ENCODE measurements at places on chromosomes 12 and 14.
A peak's percentile ranks its signal among the peaks of the same experiment; 100 is the strongest.

DNA sequence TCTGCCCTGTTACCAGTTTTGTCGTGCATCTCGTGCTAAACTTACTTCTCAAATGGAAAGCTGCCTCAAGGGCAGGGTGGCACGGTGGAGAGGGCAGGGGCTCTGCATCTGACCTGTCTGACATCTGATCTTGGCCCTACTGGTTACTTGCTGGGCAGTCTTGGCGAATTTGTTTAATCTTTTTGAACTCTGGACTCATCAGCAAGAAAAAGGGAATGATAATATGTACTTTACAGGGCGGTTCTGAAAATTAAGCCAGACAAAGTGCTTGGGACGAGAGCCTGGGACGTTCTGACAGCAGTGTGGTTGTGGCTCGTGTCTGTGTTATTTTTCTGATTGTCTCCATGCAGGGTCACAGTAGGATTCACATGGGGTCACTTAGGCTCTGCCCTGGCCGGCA lies 659.3 kb downstream of the VRK1 start:
- no peak for DNase-seq

DNA sequence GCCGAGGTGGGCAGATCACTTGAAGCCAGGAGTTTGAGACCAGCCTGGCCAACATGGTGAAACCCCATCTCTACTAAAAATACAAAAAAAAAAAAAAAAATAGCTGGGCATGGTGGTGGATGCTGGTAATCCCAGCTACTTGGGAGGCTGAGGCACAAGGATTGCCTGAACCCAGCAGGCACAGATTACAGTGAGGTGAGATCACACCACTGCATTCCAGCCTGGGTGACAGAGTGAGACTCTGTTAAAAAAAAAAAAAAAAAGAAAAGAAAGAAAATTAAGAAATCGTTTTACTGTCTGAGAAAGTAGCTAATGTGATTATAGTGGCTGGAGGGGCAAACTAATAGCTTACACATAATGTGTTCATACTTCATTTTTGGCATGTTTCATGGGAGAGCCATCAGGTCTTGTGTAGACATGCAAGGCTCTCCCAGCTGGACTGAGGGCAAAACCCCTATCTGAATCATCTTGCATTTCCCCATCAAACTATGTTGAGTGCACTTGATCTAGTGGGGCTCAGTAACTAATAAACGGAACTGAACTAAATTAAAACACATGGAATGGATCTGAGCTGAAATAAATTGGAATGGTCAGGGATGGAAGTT lies 16.2 kb downstream of the KIF21A start:
- no peak for DNase-seq

- no peak for DNase-seq
These were observed 278.6 kb downstream of the DUSP6 start for GRCh38 chr12:89073659-89074058.

DNA sequence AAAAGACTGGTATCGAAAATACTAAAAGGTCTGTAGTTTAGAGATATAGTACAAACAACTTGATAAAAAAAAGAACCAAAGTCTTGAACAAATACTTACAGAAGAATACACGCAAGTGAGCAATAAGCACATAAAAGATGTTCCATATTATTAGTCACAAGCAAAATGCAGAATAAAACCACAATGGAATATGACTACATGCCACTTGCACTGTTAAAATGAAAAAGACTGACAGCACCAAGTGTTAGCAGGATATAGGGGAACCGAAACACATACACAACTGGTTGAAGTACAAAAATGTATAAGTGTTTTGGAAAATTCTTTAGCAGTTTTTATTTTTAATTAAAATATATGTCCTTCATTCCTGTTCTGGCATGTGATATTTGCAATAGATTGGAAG lies 3.6 kb downstream of the CLEC2A start:
- DNase-seq, result no peak

GRCh38 chr14:68621400-68622365 lies 171.2 kb downstream of the ZFP36L1 start:
- DNase-seq, result no peak

GRCh38 chr12:31214626-31215517 lies 111.1 kb downstream of the SINHCAF start:
- DNase-seq, result no peak

DNA sequence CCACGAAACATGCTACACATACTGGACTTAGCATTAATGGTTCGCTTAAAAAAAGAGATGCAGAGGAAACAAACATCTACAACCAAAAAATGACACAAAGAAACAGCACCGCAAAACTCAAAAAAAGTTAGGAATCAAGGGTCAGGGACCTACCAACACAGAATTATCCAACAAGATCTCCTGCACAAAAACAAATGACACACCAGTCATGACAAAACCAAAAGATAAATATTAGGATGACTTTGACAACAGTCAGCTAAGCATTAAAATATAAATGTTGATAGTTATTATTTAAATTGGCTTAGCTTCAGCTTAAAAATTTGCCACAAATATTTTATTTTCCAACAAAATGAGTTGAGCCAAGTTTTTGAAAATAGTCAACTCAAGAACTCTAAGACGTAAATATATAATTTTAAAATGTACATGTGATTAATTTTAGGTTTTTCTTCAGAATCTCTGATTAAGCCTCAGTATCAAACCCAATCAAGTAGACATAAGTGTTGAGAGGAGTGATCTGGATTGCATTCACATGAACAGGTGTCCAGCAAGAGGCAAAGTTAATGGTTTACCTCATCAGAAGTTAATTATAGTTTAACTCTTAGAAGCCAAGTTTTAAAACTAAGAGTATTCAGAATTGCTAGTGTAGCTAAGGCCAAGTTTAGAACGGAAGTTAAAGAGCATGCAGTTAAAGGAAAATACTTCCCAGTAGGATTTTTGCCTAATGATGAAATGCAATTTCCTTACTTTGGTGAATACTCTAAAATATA lies 79.9 kb downstream of the HEATR5A start:
- no peak for DNase-seq

DNA sequence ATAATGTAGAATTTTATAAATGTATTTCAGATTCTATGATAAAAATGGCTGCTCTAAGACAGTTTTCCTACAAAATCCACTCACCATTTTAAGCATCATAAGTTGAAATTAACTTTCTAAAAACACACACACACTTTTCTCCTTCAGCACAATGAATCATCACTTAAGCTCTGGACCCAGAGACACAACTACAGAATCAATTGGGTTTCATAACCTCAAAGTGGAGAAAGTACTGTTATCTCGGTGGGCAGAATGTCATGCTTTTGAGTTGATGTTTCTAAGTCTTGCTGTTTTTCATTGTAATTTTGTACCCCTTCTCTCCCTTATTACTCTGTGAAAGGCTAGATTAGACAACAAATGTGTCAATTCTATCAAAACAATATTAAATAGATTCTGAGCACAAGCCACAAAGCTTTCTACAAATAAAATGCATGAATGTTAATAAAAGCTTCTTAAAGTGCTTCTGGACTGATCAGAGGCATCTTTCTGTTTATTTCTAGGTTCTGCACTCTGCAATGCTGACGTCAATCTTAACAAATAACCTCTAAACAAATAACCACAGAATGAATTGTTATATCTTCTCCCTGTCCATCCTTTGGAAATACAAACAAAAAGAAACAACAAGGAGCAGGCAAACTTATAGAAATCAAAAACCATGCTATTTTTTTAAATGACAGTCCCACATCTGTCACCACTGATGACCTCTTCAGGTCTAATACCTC lies 8.2 kb downstream of the IPO8 start:
- DNase-seq, result no peak

GRCh38 chr14:54698966-54699530 lies 132.1 kb downstream of the SAMD4A start:
- DNase-seq, result no peak

DNA sequence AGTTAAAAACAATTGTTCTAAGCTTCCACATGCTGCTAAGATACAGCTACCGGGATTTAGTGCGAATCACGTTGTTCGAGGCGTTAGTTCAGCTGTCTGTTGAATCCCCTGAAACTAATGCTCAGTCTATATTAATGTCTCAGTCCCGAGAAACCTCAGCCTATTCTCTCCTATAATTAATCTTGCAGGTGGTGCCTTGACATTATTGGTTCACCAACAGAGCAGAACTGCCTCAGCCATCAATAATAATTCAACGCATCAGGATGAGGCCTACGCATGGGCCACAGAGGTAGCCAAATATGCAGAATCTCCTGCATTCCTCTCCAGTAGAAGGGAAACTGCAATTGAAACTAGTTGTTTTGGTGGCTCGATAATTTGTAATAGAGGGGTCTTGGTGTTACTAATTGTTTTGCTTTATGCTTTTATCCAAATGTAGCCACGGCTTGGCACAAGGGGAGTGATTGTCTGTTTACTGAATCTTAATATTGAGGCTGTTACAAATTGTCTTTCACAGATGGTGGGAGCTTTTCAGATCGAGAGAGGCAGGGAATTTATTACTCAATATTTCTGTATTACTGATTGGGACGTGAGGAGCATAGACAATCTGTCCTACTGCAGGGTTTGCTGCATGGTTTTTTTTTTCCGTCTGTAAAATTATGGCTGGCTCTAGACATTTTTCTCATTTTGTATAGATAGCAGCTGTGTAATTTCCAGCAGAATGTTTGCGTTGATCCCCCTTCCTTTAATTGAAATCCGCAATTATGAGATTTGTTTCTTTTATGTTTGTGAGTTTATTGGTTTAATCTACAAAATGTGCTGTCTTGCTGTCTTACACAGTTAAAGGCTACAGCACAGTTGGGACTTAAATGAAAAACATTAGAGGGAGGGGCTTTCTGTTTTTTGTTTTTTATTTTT lies 1036.5 kb upstream of the NOVA1 start:
- no peak for DNase-seq

DNA sequence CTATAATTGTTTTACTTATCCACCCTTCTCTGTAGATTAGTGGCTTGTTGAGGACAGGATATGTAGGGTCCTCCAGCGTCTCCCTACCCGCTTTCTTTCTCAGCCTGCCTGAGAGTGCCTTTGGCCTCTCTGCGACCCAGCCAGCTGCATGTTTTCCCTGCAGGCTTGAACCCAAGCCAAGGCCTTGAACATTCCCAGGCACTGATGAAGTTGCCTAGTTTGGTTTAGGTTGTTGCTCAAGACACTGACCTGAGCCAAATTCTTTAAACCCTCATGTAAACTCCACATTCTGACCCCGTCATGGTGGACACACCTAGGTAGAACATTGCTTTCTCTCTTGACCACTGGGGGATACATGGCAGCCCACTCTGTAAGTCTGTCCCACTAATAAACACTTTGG lies 33.4 kb upstream of the TXNRD1 start:
- DNase-seq, result peak; percentile 82

DNA sequence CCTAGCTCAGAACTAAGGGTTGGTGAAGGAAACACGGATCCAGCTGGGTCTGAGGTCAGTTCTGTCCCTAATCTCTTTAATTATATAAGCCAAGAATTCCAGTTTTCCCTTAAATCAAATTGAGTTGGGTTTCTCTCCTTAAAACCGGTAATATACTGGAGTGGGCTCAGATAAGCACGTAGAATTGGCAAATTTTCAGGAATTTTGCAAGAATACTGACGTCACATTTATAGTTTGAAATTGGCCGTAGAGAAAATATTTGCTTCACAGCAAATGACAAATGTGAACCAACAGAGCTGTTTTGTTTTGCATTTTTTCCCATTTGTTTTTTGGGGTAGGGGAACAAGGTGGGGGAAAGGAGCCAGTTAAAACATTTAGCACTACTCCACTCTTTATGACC lies 17.4 kb downstream of the C12orf50 start:
- no peak for DNase-seq

GRCh38 chr14:57480051-57480450 lies 13.6 kb downstream of the CCDC198 start:
- no peak for DNase-seq

- no peak for DNase-seq
These were observed 433.0 kb downstream of the LRIG3 start for GRCh38 chr12:58487255-58487654.

DNA sequence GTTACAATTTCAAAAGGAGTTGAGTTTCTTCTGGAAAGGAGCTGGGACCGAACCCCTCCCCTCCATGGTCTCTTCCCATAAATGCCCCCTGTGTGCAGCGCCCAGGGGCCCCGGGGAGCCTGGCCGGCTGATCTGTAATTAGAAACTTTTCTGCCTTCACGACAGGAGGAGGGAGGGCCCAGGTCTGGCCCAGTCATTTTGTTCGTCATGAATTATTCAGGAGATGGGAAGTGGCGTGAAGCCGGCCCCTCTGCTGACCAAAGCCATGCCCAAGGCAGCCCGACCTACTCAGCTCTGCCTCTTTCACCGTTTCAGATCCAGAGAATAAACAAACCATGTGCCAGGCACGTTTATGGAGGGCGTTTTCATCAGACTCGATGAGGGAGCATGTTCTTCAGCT lies 33.3 kb upstream of the MSI1 start:
- no peak for DNase-seq

DNA sequence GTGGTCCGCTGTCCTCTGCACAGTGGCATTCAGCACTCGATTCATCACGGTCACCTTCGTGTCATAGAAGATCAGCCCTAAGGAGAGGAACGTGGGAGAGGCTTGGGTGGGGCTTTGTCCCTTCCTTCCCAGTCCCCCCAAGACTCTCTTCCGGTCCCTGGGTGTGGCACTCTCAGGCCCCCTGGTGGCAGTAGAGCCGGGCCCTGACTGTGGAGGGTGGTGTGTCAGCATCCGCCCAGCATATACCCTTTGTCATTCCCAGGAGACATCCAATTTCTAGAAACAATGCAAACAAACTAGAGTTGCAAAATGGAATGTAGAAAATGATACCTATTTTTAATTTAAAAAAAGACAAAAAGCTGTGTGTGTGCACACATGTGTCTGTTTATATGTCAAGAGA lies 45.0 kb downstream of the TRAFD1 start:
- DNase-seq, result no peak
